Stimulated activated CD4-positive, alpha-beta T cell treated with anti-CD3 and anti-CD28 coated beads, Interleukin-1b, Interleukin-23, amount 100 ng/mL, for 48 hours (primary cell): ENCODE measurements at places on chromosomes 16 and 17.

DNA sequence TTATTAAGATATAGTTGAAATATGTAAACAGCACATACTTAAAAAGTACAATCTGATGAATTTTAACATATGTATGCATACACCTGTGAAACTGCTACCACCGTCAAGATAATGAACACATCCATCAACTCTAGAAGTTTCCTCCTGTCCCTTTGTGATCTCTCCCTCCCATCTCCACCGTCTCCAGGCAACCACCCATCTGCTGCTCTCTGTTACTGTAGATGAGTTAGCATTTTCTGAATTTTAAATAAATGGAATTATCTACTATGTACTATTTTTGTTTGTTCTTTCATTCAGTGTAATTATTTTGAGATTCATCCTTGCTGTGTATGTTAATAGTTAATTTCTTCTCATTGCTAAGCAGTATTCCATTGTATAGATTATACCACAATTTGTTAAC is 40.2 kb upstream of the SMPD3 start:
- no peak for DNase-seq

DNA sequence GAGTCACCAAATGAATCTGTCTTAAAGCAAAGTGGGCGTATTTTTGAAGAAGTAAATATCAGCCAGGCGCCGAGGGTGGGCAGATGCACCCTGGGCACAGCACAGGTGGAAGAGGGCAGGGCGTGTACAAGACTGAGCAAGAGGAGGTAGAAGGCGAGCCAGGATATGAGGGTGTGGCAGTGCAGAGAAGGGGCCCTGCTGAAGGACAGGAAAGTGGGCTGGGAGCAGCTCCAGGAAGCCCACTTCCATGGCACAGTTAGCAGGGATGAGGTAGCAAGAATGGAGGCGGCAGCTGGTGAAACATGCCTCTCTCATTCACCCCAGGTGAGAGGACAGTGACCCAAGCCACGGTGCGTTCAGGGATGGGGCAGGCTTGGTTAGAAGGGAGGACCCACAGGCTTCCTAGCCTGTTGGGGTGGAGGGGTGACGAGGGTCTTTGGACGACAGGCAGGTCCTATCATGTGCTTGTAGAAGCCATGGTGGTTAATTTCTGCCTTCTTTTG is 149.3 kb downstream of the CLEC16A start:
- no peak for DNase-seq

DNA sequence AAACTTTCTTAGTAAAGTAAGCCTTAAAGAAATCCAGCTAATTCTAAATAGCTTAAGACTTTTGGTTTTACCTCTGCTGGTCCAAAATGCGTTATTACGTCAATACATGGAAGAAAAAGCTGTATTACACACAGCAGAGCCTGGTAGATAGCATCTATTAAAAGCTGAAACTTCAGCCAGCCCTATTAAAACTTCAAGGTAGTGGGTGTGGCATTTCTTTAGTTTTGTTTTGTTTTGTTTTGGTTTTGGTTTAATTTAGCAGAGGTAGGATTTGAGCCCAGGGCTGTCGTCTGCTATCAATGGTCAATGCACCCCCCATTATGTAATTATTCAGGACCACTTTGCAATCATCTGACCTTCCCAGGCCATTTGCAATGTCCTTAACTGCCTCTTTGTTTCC is 318.4 kb upstream of the MAF start:
- no peak for DNase-seq

DNA sequence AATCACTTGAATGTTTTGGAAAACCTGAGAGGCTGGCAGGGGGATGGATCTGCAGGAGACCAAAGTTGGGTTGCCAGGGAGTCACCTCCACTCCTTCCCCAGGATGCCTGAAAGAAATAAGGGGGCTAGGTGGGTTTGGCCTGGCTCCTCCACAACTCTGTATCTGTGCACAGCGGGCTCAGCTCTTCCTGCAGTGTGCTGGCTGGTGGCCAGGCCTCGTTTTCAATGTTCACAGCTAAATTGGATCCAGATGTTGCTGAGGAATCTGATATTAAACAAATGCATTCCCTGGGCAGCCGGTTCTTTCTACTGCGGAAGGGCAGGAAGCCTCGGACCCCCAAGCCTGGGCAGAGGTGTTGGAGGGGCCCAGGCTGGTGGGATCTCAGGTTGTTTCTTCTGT is 106.2 kb downstream of the N4BP1 start:
- DNase-seq = no peak

- no peak for DNase-seq
Observed at GRCh38 chr17:2062571-2063183, 7.8 kb downstream of the HIC1 start.

DNA sequence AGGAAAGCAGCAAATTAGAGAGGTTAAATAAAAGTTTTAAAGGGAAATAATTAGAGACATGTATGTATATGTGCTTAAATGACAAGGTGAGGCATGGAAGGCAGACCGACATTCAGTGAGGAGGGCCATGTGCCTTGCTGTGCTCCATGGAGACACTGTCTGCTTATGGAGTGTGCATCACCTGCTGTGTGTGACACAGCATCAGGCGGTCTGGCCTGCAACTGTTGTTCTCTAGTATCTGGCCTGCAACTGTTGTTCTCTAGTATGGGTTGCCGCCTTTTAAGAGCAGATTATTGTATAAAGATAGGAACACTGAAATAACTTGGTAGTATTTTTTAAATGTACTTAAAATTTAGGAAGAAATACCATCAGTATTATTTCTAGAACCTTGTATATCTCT is 225.1 kb downstream of the LGALS9B start:
- DNase-seq = no peak

- peak; percentile 26 for DNase-seq
Observed at GRCh38 chr17:38982858-38983746, 15.9 kb upstream of the FBXO47 start.

DNA sequence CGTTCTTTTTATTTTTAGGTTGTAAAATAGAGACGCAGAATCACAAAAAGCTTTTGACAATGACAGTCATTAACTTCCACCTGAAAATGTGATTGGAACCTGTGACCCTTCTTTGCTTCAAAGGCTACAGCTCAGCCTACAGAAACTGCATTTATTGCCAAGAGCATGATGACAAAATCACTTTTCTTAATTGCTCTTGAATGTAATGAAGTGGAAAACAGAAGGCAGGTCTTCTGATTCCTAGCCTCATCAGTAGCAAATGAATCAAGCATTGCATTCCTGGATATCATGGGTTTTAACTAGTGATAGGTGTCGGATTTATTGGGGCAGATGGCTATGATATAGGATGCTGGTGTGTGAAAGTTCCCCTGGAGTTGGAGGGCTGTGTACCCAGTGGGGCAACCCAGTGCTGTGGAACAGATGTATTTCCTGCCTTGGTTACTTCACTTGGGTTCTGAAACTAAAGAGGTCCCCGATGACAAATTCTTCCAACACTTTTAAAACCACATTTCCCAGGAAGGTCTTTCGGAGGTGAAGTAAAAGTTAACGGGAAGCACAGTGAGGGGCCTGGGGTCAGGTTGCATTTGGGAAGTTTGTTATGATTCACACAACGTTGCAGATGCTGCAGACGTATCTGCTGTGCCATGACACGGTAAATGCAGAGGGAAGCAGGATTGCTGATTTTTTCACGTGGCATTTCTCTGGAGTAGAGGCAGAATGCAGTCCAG is 127.5 kb downstream of the HS3ST3A1 start:
- DNase-seq = no peak

DNA sequence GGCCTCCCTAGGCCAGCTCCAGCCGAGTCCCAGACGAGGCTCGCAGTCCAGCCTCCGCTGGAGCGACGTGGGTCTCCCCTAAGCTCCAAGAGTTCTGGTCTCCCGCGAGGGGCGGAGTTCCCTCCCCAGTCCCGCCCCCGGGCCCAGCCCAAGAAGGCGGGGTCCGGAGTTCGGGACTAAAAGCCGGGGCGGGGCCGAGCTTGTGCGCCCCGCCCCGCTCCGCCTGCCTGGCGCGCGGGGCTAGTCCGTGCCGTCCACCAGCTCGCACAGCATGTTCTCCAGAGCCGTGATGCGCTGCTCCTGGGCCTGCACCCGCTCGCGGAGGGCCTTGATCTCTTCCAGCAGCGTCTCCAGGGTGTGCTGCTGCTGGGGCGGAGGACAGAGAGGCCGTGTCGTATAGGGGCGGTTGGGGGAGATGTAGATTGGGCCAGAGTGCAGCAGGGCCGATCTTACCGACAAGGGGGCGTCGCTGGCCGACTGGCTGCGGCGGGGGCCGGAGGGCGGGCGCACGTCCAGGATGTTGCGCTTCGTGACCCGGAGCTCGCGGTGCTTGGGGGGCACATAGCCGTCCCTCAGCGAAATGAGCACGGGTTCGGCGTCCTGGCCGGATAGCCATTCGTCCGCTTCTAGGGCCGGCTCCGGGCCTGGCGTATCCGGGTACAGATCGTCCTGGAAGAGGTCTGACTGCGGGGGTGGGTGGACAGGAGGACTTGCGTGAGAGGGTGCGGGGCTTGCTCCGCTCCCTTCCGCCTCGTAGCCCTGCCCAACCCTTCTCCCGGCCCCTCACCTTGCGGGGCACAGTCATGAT is 7.0 kb downstream of the CORO6 start:
- DNase-seq = peak; percentile 83

DNA sequence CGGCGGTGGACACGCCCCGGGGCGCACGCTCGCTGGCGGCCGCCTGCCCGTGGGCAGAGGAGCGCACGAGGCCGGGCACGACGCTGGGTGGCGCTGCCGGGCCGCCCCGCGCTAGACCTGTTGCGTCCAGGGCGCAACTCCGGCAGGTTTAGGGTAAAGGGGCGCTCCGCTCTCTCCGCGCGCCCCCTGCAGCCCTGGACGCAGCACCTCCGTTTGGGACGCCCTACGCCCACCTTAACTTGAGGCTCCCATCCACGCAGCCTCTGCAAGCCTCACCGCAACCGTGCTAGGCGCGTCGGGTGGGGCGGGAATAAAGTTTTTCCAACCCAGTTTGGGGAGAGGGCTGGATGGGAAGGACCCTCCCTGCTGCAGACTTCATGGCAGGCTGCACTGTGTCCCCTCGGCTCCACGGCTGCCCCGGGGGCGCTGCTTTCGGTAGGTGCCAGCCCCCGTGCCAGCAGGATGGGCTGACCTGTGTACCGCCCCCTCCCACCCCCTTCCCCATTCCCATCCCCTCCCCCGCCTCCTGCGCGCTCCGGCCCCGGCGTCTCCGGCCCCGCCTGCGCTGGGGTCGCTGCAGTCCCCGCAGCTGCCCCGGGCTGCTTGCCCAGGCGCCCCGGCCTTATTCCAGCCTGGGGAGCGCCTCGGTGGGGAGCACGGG is at the start of gene SYT17:
Gene SYT17, plus strand, starts transcription at position 531 of the 661 bp plus-strand sequence. CDS start 407 bp downstream, outside the sequence.
- peak; percentile 48 for DNase-seq

- DNase-seq = no peak
Observed at GRCh38 chr17:5203178-5203907, 11.7 kb upstream of the ZNF594 start.

DNA sequence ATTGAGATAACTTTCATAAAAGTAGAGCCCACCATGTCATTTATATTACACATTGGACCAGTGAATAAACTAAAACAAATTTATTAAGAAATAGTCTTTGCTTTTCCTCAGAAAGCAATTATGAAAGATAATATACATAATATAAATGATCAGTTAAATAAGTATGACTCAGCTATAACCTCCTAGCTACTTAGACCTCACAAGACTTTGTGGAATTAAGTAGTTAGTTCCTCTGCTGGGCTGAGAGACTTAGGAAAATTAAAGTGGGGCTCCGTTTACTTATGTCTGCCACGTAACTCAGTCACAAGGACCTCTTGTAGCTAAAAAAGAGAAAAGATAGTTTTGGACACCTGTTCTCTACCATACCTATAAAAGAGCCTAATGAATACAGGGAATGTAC is 76.9 kb downstream of the MRTFB start:
- no peak for DNase-seq

- DNase-seq = no peak
Observed at GRCh38 chr16:82178352-82178751, 8.3 kb upstream of the MPHOSPH6 start.

DNA sequence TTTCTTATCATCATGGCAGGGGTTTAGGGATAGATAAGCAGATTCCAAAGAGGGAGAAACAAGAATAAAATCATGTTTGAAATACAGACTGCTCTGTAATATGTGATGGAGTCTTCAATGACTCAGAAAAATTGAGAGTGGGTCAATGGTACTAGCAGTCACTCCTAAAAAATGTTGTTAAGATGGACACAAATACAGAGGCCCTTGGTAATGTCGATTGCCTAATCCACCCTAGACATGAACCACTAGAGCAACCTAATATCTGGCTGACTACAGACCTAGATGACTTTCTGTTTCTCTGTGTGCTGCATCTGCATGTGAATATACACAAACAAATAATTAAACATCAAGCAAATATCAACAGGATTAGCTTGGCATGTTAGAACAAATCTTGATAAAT is 135.8 kb downstream of the CDH8 start:
- no peak for DNase-seq

DNA sequence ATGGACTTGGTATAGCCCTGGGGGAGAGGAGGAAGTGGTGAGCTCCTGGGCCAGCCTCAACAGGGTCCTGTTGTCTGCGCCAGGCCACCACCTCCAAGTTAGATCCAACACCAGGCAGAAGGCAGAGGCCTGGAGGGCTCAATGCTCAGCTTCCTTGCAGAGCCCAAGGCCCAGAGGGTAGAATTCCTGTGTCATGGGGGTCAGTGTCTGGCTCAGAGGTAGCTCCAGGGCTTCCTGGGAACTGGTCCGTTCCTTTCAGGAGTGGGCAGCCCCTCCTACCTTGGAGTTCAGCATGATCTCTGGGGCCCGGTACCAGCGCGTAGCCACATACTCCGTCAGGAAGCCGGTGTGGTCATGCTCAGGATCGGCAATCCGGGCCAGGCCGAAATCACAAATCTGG is 4.4 kb upstream of the GDPD3 start:
- DNase-seq = no peak

DNA sequence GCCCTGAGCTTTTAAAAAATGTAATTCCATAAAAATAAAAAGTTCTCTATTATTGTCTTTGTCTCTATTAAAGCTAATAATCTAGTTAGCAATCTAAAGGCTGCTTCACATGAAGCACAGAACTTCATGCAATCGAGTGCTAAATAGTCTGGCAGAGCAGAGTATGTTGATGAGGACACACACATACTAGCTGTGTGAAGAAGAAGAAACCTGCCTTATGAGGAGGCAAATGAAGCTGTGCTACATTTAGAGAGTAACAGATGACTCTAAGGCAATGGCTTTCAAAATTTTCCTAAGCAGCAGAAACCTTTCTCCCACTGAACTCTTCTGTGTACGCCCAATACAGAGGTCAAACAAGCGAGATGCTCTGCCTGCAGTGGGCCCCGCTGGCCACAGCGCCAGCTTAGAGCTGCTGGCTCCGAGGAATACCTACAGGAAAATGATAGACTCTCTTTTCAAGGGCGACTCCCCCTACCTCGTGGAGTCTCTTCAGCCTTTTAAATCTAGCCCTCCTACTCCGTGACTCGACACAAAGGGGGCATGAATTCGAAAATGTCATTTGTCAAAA is 39.2 kb downstream of the GNA13 start:
- no peak for DNase-seq

DNA sequence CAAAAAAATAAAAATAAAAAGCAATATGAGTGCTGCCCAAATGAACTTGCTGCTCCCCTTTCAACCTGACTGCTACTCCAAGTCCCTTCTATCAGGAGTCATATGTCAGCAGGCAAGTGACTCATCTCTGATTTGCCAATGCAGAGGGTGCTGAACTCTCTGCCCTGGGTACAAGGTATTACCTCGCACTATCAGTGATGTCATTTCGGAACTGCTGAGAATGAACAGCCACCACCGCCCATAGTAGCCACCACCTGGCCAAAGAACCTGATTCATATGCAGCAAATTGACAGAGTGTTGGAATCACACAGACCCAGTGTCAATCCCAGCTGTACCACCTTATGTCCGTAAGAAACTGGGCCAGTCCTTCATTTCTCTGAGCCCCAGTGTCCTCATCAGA is 31.2 kb downstream of the LYRM9 start:
- DNase-seq = peak; percentile 29
